Astrocyte of the hippocampus (primary cell): ENCODE measurements at places on chromosomes 3 and 15.
A peak's percentile ranks its signal among the peaks of the same experiment; 100 is the strongest.

DNA sequence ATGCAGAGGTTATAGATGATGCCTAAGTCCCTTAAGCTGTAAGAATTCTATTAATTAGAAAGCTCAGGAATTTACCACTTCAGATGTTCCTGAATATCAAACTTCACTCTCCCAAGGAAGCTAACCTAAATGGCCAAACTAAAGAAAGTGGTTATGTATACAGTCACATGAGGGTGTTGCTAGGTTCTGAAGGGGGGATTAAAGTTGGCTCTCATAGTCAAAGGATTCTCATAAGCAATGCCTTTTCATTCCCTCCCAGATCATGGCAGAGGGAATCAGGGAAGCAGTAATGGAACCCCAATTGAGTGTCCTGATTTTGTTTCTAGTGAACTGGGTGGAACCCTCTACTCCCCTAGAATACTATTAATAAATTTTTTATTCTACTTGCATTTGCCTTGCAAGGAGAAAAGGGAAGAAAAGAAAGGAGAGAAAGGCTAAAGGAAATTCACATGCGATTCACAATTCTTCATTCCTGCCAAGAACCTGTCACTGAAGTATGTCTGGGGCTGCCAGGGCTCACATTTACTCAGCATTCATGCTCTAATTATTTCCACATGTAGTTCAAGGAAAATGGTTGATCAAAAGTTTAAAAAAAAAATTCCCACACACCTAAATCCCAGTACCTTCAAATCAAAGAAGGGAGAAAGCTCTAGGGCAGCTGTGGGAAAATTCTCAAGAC, 25.1 kb downstream of the FSTL1 start:
- DNase-seq: peak; percentile 93

DNA sequence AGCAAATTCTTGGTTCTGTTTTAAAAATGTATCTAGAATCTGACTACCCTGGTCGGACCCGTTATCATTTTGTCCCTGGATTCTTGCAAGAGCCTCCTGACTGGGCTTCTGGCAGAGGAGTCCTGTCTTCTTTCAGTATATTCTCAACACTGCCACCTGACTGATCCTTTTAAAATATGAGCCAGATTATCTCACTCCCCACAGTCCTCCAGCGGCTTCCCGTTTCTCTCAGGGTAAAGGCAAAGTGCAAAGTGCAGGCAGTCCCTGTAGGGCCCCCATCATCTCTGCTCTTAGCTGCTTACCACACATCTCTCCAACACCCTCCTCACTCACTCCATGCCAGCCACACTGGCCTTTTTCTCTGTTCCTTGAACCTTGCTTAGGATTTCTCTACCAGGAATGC, 28.4 kb downstream of the CRTC3 start:
- DNase-seq: no peak

GRCh38 chr3:182909318-182910040, 70.9 kb downstream of the DCUN1D1 start:
- peak; percentile 54 for DNase-seq

DNA sequence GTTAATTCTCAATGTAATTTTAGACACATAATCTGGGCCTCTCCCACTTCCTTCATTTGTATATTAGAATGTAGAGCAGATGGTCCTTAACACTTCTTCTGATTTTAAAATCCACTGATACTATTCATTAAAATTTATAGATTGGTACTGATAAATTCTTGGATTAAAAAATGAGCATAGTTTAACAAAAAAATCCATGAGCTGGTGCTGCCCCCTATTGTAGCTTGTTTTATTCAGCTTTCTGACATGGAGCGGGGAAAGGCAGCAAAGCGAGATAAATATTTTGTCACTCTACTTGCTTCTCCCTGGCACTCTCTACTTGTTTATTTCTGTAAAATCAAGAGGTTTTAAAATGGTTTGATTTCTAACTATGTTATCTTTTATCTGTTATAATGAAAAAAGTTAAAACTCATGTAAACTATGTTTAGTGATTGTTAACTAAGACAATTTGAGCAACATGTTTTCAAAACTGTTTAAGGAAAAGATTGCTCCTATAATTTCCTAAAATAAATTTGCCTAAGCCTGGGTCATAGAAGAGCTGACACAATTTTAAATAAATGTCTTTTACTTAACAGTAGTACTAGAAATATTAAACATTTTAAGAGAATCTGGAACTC, 26.5 kb upstream of the PLOD2 start:
- peak; percentile 55 for DNase-seq

DNA sequence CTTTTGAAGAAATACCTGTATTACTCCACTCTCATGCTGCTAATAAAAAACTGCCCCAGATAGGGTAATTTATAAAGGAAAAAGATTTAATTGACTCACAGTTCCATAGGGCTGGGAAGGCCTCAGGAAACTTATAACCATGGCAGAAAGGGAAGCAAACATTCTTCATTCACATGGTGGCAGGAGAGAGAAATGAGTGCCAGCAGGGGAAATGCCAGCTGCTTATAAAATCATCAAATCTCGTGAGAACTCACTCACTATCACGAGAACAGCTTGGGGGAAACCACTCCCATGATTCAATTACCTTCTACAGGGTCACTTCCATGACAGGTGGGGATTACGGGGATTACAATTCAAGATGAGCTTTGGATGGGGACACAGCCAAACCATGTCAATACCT, 18.7 kb downstream of the MFSD1 start:
- no peak for DNase-seq

DNA sequence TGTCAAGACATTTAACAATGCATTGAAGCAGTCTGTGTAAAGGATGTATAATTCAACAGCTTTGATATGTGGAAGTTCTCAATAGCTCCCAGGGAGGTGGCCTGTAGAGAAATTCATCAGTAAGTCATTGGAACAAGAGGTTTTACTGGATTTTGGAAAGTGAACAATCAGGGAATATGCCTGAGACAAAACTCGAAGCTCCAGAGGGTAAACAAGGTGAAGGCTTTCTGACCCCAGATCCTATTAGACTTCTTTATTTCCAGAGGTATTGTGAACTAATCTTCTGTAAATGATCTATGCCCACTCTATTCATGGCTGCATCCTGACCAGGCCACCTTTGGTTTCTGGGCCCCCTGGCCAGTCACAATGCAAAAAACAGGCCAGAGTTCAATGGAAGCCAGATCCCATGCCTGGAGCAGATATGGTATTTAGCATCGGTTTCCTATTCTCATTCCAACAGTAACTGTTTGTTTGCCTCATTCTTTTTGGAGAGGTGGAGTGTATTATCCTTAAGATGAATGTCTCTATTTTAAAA, 177.3 kb downstream of the SATB1 start:
- peak; percentile 21 for DNase-seq

- no peak for DNase-seq
Measured at GRCh38 chr3:137906985-137907649, 102.8 kb upstream of the CLDN18 start.

DNA sequence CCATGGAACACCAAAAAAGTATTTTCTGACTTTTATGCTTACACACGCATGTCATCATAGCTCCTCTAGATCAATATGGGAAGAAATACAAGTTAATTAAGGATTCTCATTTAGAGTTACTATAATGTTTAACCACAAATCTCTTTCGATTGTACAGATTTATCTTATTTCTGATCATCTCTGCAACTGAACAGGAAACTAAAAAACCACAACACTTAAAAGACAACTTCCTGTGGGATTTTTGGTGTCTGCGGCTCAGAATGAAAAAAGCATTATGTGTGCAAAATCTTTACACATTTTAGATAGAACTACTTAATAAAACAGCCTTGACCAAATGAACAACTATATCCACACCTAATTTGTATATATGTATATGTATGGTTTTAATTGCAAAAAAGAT, 3.0 kb upstream of the TJP1 start:
- DNase-seq: no peak

GRCh38 chr15:71080705-71081104, 34.6 kb upstream of the THSD4 start:
- peak; percentile 55 for DNase-seq

DNA sequence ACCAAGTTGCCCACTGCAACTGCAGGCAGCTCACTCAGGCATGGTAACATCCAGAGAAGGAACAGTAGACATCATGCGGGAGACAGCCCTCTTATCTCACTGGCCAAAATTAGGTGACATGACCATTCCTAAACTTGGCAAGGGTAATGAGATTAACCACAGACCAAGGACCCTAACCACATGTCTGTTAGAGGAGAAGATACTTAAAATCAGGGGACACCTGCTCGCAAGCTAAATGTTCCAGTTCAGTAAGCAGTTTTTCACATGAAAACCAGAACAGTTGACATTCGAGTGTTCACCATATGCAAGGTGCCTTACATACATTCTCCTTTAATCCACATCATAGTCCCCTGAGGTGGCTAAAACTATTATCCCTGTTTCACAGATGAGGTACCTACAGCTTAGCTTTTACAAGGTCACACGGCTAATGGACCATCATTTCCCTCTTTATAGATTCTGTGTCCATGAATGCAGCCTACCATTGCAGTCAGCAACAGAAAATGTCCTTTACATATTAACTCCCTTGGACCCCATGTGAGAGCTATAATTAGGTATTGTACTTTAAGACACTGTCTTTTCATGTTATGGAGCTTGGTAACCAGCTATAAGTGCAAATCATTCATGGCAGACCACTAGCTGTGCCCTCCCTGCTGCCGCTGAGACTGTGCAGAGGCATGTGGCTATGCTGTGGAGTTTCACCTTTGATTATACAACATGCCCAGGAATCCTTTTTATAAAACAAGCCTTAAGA, 154.1 kb downstream of the LIPC start:
- DNase-seq: no peak

DNA sequence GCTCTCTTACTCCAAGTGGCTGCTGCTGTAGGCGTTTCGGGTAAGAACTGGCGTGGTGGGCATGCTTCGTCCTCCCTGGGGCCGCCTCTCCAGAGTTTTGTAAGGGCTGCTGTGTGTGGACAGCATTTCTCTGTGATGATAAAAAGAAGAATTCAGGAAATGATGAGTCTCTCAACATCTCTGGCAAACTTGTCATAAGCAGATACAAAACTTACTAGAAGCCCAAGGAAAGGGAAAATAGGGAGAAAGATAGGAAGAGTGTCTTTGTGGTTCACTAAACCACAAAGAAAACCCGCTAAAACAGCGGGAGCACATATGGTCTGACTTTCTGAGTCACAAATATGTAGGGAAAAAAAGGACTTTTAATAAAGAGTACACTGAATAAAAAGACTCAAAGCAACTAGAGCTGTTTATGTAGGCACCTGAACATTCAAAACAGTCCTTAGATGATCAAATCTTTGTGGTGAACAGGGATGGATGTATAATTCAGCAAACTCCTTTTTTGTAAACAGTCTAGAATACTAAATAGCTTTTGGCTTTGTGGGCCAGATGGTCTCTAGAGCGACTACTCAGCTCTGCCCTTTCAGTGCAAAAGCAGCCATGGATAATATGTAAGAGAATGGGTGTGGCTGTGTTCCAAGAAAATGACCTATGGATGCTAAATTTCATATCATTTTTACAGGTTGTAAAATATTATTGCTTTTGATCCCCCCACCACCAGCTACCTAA, 60.4 kb upstream of the LMOD3 start:
- DNase-seq: peak; percentile 40

DNA sequence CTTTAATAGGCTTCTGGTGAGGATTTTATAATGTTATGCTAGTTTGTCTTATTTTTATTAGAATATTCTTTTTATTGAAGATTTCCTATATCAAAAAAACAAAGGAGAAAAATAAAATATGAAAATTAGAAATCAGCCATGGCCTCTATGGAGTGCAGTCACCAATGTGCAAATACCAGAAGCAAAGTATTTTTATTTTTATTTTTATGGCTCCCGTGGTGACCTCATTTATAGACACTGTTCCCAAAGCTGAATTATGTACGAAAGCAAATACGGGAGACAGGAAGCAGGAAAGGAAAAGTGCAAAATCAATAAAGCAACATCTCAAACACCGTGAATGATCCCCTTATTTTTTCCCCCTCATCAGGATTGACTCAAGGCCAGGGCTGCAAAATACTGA, 35.1 kb downstream of the DAZL start:
- no peak for DNase-seq

- DNase-seq: peak; percentile 61
Measured at GRCh38 chr3:153209596-153209995, 47.6 kb downstream of the RAP2B start.

DNA sequence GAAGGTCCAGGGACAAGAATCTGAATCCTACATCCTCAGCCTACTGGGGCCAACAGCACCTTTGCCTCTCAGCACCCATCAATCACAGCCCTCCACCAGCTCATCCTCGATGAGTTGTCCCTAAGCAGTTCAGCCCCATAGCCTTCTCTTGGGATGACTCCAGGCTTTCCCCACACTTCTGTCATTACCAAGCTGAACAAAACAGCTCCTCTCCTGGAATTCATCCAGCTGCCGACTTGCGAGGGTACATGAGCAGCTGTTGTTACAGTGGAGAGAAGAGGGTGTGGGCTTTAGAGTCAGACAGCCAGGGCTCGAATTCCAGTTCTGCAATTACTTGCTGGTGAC, 69.0 kb upstream of the THBS1 start:
- no peak for DNase-seq

DNA sequence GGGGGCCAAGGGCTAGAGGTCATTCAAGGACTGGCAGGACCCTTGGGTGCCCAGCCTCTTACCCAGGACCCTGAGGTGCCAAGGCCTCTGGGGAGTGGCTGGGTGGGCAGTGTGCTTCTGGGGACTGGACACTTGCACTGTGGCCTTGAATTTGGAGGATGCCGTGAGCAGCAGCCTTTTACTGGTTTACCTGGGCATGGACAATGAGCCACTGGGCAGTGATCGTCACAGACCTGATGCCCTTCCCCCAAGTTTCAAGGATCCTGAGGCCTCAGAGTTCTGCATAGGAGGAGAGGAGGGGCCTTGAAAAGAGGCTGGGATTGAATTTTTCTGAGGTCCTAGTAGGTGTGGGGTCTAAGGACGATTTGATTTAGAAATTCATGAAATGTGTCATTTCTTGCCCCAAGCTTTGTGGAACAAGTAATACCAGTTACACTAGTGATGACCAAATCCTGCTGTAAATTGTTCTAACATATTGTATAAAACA, 146.1 kb upstream of the TPM1 start:
- DNase-seq: peak; percentile 57
